ENCODE measurements at places on chromosomes 6 and 20. TPM values are rescaled to one million over a fixed set of nuclear protein-coding genes. Genes with fewer than 3 reads are reported as not detected.

GRCh38 chr6:41707565-41708200 lies 27.7 kb downstream of the TFEB start:
- peaks cover 3% of the 10 kb centered on the region for H3K27me3 ChIP-seq
- H3K36me3 ChIP-seq, result no peaks in the 10 kb centered on the region
- no peak for DNase-seq
- no peak overlapping the region for H3K4me3 ChIP-seq
- H3K27ac ChIP-seq, result no peak overlapping the region
- peaks cover 8% of the 10 kb centered on the region for H3K4me1 ChIP-seq

DNA sequence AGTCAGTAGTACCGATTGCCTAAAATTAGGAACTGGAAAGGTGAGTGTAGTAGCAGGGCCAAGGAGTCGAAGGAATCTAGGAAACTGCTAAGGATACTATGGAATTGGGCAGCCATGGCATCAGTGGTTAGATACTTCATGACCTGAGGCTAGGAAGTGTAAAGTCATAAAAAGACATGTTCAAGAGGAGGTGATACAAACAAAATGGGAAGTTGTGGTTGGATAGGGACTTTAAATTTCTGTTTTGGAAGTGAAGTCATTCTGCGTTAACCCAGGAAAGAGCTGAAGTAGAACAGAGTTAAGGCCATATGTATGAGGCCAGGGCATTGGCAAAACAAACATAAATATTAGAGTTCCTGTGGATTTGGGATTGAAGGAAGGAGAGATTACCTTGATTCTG lies 88.6 kb upstream of the TMEM181 start:
- no peak for DNase-seq
- H3K27me3 ChIP-seq, result no peaks in the 10 kb centered on the region
- no peak overlapping the region for H3K4me3 ChIP-seq

DNA sequence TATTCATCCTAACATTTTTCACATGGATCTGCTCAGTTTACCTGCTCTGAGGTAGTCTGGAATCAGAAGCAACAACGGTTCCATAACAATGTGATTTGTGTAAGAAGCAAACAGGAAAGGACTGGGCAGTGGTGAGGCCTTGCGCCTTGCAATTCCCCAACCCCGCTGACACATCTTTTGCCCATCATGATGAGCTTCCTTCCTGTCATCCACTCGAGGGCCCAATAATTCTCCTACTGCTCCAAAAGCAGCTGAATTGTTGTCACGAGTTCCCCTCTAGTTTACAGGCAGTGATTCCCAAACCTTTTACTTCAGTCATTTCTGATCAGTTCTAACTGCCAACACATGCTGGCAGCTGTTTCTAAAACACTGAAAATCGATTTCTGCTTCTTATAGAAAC lies 22.9 kb downstream of the STX7 start:
- no peaks in the 10 kb centered on the region for H3K36me3 ChIP-seq
- no peaks in the 10 kb centered on the region for H3K27me3 ChIP-seq
- no peak overlapping the region for H3K27ac ChIP-seq
- H3K4me1 ChIP-seq, result peaks cover 2% of the 10 kb centered on the region
- no peak for DNase-seq
- no peak overlapping the region for H3K4me3 ChIP-seq

DNA sequence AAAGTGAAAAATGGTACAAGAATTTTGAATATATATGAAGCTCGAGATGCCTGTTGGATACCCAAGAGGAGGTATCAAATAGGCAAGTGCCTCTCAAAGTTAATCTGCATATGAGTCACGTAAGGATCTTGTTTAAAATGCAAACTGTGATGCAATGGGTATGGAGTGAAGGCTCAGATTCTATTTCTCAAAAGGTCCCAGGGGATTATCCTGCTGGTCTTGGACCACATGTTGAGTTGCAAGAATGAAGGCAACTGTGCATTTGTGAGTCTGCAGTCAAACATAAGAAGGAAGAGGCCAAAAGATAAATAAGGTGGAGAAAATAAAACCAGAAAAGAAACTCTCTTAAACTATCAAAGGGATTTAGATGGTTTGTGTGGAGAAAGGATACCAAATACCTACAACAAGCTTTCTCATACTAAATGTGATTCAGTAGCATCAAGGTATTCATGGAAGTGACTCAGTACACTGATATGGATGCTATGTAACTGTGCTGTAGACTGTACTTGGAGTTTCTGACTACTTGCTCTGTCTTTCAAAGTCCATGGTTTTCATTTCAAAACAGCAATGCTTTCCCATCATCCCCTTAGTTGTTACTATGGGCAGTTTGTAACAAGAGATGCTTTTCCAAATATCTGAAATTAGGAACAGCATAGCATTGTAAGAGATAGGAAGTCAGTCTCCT lies 106.3 kb downstream of the GFRAL start:
- H3K27ac ChIP-seq, result no peak overlapping the region
- no peaks in the 10 kb centered on the region for H3K36me3 ChIP-seq
- DNase-seq, result peak; percentile 25
- peaks cover 4% of the 10 kb centered on the region for H3K4me1 ChIP-seq
- H3K4me3 ChIP-seq, result no peak overlapping the region
- no peaks in the 10 kb centered on the region for H3K27me3 ChIP-seq

The BHLHE23 gene
- not detected for total RNA-seq

Measured in fibroblast of lung (primary cell).